ENCODE measurements at places on chromosomes 12 and 14.

DNA sequence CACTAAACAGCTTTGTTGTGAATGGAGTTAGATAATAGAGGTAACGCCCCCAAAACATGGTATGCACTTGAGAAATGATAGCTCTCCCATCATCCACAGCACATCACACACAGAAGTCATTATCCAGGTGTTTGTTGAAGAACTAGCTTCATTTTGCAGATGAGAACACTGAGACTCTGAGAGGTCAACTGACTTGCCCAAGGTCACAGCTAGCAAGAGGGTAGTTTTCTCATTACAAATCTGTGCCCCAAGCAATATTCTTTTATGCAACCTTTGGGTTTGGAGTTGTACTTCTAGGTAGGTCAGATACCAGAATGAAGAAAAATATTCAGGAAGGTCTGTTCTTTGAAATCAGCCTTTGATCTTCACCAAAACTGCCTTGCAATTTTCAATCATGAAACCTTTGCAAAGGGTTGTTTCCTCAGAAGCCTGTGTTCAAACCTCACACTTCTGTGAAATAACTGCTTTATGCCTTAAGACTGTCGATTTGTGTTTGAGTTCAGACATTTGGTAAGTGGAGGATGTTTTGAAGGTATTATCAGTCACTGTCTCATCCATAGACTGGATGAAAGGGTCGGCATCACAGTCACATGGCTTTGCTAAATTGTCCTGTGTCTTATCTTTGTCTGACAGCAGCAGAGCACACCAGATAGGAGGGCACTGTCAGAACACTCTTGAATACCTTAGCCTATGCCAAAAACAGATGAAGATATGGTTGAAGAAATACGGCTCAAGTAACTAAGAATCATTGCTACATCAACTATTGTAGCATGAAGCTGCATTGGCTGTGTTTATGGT lies 233.2 kb upstream of the BTG1 start:
- DNase-seq, result no peak

DNA sequence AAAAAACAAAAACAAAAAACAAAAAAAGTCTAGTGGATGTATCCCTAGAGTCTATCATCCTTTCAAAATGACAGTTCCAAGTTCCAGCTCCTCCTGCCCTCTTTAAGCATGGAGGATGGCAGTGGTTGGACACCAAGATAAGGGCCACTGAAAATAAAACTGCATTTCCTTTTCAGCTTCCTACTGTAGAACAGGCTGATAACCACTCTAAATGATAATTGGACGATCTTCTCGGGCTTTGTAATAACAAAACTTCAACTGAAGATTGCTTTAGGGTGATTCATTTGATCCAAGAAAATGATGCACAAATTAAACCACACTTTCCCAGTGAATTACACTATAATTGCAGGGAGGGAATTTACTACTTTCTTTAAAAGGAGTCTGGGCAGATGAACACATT lies 42.2 kb upstream of the CRACR2A start:
- DNase-seq, result no peak

- DNase-seq, result no peak
Observed at GRCh38 chr12:90905691-90906370, 49.1 kb downstream of the CCER1 start.

DNA sequence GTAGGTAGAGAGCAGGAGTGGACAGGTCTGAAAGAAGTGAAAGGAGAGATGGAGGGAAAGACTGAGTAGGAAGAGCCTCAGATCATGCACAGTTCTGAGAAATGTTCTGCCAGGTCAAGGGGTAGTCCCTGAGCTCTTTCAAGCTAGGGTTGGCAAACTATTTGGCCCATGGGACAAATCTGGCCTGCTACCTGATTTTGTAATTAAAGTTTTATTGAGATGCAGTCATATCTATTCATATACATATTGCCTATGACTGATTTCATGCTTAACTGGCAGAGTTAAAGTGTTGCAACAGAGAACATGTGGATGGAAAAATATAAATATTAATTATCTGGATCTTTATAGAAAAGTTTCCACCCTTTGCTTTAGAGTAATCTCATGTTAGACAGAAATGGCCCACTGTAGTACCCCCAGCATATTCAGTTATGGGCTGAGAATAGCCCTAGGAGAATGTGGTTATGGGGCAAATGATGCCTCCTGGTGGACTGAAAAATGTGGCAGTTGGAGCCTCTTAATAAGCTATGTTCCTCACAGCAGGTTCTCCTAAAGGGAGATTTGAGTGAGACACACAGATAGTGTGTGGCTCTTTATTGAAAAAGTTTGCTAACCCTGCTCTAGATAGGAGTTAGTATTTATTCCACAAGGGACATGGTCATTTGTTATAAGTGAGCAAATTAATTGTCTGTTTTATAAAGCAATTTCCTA lies 476.9 kb downstream of the LRIG3 start:
- no peak for DNase-seq

DNA sequence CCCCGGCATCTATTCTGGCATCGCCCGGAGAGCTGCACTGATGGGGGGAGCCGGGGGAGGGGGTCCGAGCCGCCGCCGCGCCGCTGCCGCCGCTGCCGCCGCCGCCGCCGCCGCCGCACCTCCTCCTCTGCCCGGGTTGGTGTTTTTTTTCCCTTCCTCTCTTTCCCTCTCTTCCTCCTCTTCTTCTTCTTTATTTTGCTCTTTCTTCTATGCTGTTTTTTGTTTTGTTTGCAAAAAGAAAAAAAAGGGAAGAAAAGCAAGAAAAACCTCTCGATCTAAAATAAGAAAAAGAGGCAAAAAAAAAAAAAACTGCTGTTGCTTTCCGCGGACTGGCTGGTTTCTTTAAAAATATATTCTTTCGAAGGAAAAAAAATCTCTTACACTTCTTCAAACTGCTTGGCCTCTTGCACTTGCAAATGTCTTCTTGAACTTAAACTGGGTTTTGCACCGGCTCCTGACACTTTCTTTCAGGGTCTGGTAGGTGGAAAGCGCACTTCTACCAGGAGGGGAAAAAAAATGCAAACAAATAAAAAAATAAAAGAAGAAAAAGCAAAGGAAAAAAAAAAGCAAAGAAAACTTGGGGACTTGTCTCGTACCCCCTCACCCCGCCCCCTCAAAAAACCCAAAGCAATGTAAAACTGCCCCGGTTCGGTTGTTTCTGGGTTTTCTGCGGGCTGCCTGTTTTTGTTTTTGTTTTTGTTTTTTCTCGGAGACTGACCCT lies 616 bp downstream of the BCL11B start:
- DNase-seq, result no peak

DNA sequence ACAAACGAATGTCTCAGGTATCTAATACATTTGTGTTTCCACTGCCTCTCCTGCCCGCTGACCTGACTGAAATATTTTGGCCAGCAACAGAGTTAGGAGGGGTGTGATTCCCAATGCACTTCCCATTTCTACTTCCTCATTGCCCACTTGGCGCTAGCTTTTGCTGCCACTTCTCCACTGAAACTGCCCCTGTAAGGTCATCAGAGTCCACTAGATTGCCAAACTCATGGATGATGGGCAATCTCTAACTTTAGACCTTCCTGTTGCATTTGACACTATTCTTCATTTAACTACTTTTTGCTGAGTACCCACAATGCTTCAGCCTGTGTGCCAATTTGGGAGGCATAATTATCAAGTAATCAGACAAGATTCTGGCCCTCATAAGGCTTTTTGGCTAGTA lies 40.8 kb downstream of the GPR65 start:
- no peak for DNase-seq

GRCh38 chr14:101234244-101234937 lies 326.9 kb upstream of the DIO3 start:
- no peak for DNase-seq

All from NCI-H187 (cell line).